ENCODE measurements at places on chromosomes 5 and 9.

DNA sequence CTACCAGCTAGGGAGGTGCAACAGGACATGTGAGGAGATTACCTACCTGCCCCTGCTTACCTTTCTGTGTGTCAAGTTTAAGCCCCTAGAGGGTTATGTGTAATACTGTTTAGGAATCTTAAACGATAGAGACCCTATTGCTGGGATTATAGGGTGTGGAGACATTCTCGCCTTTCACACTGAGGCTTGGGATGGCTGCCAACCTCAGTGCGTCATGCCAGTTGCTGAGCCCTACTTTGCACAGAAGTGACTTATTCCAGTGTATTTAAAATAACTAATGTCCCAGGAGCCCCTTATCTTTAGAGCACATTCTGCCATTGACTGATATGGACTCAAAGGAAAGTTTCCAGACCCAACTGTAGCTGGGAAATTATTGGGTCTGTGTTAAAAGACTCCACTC, 76.6 kb upstream of the XPA start:
- no peak for DNase-seq

DNA sequence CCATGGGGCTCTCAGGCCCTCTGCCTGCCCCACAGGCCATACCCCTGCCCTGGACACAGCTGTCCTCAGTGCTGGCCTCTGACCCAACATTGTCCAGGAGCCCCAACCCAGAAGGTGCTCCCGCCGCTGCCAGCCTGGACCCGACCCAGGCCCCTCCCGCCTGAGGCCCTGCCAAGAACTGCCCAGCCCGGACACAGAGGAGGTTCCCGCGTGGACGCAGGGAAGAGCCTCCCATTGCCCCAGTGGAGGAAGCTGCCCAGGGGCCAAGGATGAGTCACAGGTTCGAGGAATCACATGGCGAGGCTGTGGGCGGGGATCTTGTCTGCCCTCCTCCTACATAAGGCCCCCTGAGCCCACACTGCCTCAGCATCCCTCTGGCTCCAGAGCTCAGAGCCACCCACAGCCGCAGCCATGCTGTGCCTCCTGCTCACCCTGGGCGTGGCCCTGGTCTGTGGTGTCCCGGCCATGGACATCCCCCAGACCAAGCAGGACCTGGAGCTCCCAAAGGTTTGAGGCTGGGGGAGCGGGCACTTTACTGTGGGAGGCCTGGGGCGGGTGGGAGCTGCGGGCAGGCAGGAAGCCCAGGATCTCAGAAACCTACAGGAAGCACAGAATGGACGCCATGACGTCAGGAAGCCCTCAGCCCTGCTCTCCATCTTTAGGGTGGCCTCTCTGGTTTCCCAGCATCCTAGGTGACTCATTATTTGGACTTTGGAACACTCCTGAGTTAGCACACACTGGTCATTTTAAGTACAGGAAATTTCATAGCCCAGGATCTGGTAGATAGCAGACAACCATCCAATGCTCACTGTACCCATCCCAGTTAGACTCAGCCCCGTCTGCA, at the start of gene PAEP:
Gene PAEP, plus strand, starts transcription at position 366 of the 844 bp plus-strand sequence.
- DNase-seq: no peak

GRCh38 chr9:83322438-83322837, 215.8 kb downstream of the FRMD3 start:
- DNase-seq: no peak

GRCh38 chr5:39218482-39219402, 621 bp downstream of the FYB1 start:
- no peak for DNase-seq

- DNase-seq: no peak
Observed at GRCh38 chr5:2141254-2142000, 258.7 kb upstream of the IRX4 start.

GRCh38 chr9:94802251-94802650, 75.8 kb downstream of the AOPEP start:
- no peak for DNase-seq

DNA sequence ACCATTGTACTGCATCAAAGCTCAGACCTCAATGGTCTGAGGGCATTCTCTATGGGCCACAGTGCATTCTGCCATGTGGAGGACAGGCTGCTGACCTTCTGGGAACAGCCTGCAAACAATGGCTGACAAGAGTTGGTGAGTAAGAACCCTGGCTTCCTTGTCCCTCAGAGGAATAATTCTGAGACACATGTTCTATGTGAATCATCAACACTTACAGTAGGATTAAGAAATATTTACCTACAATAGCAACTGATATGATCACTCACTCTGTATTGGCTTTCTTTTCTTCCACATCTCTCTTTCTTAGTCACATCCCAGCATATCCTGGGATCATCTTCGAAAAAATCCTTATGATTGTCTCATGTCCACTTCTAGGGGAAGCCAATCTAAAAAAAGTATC, 306.5 kb upstream of the ITGA1 start:
- no peak for DNase-seq

GRCh38 chr5:101429241-101429640, 526.2 kb upstream of the ST8SIA4 start:
- DNase-seq: no peak

GRCh38 chr5:16883806-16884205, 52.3 kb downstream of the MYO10 start:
- DNase-seq: no peak

- DNase-seq: no peak
Observed at GRCh38 chr5:124457101-124457500, 289.3 kb downstream of the ZNF608 start.

GRCh38 chr9:110129425-110129824, 78.5 kb downstream of the C9orf152 start:
- DNase-seq: no peak

DNA sequence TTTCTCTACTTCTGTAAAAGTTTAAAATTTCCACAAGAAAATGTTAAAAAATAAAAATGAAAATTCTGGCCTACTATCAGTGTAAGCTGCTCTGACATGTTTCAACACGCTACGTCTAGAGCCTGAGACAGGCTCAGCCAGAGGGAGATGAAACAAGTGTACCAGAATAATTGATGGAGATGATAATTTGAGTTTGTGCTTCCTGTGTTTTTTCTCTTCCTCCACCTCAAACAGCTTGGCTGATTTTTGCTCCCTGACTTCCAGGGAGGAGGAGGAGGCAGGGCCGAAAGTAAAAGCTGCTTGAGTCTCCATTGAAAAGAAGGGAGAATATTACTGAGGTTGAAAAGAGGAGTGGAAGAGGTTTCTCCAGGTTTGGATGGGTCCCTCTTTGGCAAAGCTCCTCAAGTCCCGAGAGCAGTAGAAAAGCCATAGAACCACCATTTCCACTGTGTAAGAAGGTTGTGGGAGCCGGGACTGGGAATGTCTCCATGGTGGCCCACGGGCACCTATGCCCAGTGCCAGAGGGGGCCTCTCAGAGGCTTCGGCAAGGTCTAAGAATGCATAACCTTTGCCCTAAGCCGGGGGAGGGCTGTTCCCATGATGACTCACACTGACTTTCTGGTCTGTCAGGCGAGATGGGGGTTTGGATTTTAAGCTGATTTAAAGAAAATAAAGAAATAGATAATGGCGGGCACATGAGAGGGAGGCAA, 95.1 kb downstream of the HRH2 start:
- DNase-seq: no peak

GRCh38 chr5:132138260-132138659, 64.7 kb downstream of the CSF2 start:
- DNase-seq: no peak

DNA sequence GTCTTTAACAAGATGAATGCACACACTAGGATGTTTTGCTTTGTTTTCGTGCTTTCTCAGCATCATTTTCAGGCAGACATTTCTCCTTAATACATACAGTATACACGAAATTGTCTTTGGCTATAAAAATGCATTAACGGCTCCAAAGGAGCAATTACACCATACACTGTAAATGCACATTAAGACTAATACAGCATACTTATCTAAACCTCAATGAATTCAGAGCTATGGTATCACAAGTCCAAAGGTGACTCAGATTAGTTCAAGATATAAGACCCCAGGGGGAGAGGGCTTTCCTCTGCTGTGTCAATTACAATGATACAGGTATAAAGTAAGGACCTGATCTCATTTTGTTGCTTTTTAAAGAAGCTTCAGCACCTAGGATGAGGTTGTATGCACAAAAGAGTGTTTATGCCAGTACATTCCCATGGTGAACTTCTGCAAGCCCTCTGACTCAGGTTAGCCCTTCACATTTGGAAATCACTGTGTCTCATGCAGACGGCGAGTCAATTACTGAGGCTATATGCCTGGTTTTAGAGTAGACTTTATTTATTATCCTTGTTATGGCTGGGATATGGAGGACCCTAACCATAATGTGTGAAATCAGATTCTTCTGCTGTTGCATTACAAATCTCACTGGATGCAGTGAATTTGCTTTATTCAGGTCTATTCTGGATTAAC, 233.3 kb downstream of the ZNF608 start:
- no peak for DNase-seq

DNA sequence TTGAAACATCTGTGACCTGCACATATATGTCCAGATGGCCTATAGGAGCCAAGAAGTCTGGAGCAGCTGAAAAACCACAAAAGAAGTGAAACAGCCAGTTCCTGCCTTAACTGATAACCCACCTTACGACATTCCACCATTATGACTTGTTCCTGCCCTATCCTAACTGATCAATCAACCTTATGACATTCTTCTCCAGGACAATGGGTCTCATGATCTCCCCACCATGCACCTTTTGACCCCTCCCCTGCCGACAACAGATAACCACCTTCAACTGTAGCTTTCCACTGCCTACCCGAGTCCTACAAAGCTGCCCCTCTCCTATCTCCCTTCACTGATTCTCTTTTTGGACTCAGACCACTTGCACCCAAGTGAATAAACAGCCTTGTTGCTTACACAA, 233.8 kb downstream of the CCDC171 start:
- no peak for DNase-seq

GRCh38 chr5:124630767-124631704, 115.4 kb downstream of the ZNF608 start:
- no peak for DNase-seq

- no peak for DNase-seq
Observed at GRCh38 chr9:98108531-98109031, 10.4 kb downstream of the TRIM14 start.

DNA sequence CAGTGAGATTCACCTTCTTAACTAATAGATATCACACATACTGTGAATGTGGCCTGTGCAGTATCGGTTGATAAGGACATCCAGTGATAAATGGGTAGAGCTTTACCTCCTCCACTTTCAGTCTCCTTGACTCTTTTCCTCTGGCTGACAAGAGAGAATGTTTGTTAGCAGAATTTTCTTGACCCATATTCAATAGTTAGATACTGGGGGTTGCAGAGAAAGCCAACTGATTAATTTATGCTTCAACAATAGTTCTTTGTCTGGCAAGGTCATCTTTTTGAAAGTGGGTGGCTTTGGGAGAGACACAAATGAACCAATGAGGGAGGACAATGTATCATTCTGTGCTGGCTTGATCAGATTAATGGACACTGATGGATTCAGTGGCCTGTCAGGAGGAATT, 30.3 kb downstream of the TTC23L start:
- DNase-seq: no peak

DNA sequence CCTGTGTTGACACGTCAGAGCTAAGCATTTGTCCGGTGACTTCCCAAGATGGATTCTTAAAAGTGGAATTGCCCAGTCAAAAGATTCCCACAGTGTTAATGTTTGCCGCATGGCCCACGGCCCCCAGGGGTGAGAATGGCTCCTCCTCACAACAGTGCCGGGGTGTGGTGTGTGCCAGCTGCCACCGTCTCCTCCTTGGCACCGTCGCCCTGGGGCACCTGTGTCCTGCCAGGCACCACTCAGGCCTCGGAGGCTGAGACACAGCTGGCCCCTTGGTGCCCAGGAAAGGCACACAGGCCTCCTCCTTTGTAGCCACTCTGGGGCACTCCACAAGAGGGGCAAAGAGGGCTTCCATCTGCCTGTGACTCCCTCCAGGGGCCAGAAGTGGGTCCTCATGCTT, 4.3 kb downstream of the KCNT1 start:
- DNase-seq: no peak

- DNase-seq: no peak
Observed at GRCh38 chr9:102038006-102038405, 299.6 kb upstream of the GRIN3A start.

- DNase-seq: peak; percentile 60
Observed at GRCh38 chr9:33924978-33925797, 108.2 kb downstream of the UBE2R2 start.

DNA sequence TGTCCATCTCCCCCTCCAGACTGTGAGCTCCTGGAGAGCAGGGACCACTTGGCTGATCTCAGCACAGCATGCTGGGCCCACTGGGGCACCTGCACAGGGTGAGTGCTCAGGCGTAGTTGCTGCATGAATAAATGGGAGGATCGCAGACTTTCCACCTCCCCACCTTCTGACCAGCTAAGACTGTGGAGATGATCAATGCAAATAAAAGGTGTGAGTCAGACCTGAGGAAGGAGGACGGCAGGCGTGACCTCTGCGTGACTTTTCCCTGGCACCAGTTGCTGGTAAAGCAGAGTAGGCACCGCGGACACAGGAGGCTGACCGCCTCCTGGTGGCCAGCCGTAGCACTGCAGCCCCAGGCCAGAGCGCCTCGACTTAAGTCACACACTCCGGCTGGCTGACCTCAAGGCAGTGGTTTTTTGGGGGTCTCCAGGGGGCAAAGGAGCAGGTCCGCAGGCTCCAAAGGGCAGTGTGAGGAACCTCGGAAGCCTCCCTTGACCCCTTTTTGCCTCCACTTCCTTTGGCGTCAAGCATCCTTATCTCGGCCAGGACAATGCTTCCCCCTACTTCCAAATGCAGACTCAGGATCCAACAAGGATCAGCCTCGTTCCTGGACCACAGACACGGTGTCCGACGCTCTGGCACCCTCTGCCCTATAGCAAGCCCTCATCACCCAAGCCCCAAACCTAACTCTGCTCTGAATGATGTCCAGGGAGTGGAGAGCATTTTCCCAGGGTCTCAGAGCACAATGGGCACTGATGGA, 12.7 kb upstream of the TDRD7 start:
- peak; percentile 85 for DNase-seq

- DNase-seq: peak; percentile 38
Observed at GRCh38 chr9:4489919-4490704, at the start of gene SLC1A1. SLC1A1 (plus strand) TSS chr9:4490468; CDS start chr9:4490680, 212 bp downstream.

GRCh38 chr5:105739732-105740131, 1931.0 kb downstream of the EFNA5 start:
- DNase-seq: no peak

- peak; percentile 30 for DNase-seq
Observed at GRCh38 chr5:78008356-78008967, 232.3 kb upstream of the TBCA start.

DNA sequence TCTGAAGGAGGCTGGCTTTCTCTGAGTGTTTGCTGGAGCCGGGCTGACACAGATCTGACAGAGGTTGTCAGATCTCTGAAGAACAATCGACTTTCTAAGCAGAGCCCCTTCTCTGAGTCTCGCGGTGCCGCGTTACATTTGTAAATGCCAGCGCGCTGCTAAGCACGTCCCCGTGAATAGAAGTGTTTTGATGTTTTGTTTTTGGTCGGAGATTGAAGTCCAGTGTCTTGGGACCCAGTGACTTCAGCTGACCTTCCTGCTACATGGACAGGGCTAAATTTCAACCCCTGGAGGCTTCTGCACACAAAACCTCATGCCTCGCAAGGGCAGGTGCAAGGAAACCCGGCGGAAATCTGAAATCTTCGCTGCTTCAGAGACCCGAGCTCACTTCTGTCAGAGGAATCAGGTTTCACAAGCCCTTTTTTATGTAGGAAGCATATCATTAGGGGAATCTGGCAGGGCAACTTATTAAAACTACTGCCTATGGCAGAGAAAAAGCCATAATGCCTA, 27.2 kb downstream of the NEUROG1 start:
- DNase-seq: no peak
